ENCODE measurements at places on chromosomes 5 and 9.

GRCh38 chr5:133881576-133882388 lies 86.6 kb downstream of the C5orf15 start:
- no peak for DNase-seq

GRCh38 chr9:97975376-97975775 lies 7.8 kb upstream of the ANP32B start:
- no peak for DNase-seq

DNA sequence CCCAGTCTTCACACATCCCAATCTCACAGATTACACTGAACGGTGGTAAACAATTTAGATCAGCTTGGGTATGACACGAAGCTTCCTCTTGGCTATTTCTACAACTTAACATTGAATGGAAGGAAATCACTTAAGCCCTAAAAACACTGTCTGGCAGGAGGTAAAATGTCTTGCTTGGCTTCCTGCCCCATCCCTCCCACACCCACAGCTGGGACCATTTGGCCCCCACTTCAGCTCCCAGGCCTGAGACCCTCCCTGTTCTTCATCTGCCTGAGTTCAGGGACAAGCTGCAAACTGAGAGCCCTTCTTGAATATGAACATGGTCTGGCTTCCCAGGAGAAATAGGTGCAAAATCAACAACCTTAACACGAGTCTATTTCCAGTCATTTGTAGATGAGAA lies 3.4 kb upstream of the COL15A1 start:
- no peak for DNase-seq

- peak; percentile 91 for DNase-seq
Measured at GRCh38 chr5:157511651-157512644, 51.9 kb downstream of the NIPAL4 start.

GRCh38 chr5:124514956-124515355 lies 231.5 kb downstream of the ZNF608 start:
- no peak for DNase-seq

GRCh38 chr5:125006011-125006685 lies 259.7 kb upstream of the ZNF608 start:
- DNase-seq, result no peak

GRCh38 chr9:113446323-113446740 lies 17.2 kb upstream of the RGS3 start:
- DNase-seq, result peak; percentile 56

GRCh38 chr9:26426551-26427131 lies 466.0 kb downstream of the CAAP1 start:
- no peak for DNase-seq

- peak; percentile 77 for DNase-seq
Measured at GRCh38 chr9:35728041-35728971, 3.7 kb downstream of the TLN1 start.

- no peak for DNase-seq
Measured at GRCh38 chr5:133453831-133454230, 158.5 kb downstream of the FSTL4 start.

DNA sequence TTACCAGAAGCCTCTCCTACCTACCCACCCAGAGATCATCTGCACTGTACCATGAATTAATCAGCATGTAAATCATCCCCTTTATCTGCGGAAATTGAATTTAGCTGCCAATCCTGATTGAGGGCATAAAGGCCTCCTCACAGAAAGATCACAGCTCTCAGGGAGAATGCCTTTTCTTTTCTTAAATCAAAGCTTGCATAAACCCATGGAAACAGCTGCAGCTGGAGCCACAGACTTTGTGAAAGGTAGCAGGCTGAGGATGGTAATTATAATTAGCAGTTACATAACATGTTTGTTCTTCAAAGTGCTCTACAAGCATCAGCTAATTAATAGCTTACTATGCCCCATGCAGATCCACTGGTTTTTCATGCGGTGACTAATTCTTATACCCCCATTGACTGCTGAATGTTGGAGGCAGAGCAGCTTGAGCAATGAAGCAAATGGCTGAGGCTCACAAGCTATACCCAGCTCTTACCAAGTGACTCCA lies 54.6 kb downstream of the SUSD1 start:
- DNase-seq, result no peak

- DNase-seq, result no peak
Measured at GRCh38 chr5:37882636-37883035, 42.8 kb upstream of the GDNF start.

- no peak for DNase-seq
Measured at GRCh38 chr9:70367305-70367930, 47.0 kb downstream of the KLF9 start.

DNA sequence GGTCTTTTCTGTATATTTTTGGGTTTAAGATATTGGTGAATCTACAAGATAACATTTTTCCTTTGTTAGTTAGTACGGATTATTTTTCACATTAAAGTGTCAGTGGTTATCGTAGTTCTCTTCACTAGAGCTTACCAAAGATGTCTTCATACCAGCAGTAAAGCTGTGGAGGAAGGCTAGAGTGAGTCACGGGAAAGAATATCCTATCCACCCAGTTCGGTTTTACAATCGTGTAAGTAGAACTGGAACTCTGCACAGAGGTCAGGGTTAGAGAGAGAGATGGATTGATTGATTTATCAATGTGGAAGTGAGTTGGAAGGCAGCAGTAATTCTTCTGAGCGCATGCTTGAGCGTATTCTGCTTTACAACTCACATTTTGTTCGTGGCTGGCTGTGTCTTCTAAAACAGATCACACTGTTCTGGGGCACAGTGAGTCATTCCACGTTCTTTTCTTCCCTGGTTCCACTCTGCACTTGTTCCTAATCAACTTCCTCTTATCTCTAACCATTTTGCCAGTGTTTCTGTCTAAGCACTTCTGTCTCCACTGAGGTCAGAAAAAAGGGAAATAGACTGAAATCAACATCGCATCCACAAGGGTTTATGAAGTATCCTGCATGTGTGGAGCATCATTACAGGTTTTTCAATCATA lies 86.5 kb upstream of the ARRDC3 start:
- DNase-seq, result peak; percentile 73

- no peak for DNase-seq
Measured at GRCh38 chr9:130480673-130481072, 35.9 kb downstream of the ASS1 start.

DNA sequence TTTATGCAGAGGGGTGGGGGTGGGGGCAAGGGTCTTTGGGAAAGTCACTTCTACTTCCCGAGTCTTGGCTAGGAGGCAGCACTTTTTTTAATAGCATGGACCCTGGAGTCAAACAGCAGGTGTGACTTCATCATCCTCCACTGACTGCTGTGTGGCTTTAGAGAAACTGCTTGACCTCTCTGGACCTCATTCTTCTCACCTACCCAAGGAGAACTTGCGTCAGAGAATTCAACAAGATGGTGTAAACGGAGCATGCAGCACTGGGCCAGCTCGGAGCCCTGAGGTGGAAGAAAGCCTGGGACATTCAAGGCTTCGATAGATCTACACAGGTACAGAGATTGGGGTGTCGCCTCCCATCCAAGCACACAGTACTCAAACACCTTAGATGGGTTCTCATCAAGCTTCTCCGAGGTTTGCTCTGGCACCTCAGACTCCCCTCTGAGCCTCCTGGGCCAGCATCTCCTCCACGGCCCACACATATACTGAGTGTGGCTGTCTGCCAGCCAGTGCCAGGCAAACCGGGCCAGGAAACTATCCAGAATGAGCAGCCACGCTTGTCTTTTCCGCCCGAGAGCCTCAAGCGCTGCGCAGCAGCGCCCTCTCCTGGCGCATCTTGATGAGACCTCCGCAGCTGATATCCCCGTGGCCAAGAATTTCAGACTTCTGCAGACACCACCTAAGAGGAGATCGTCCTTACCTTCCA lies 4.6 kb upstream of the SLC25A48 start:
- peak; percentile 73 for DNase-seq

DNA sequence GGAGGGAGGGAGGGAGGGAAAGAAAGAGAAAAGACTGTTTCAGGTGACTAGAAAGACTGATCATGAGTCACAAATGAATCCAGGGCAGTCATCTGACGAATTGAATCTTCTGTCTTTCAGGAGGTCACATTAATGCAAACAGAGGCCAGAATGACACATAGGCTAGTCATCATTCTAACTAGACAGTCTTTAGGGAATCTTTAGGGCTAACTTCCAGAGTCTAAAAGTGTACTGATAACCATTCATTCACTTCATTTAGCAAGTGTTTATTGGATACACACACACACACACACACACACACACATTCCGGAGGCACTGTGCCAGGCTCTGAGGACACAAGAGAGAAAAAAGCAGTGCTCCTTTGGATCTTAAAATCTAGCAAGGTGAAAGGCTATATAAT lies 156.7 kb downstream of the EBF1 start:
- DNase-seq, result peak; percentile 30

GRCh38 chr5:775961-776861 lies 8.3 kb downstream of the ZDHHC11B start:
- DNase-seq, result no peak

DNA sequence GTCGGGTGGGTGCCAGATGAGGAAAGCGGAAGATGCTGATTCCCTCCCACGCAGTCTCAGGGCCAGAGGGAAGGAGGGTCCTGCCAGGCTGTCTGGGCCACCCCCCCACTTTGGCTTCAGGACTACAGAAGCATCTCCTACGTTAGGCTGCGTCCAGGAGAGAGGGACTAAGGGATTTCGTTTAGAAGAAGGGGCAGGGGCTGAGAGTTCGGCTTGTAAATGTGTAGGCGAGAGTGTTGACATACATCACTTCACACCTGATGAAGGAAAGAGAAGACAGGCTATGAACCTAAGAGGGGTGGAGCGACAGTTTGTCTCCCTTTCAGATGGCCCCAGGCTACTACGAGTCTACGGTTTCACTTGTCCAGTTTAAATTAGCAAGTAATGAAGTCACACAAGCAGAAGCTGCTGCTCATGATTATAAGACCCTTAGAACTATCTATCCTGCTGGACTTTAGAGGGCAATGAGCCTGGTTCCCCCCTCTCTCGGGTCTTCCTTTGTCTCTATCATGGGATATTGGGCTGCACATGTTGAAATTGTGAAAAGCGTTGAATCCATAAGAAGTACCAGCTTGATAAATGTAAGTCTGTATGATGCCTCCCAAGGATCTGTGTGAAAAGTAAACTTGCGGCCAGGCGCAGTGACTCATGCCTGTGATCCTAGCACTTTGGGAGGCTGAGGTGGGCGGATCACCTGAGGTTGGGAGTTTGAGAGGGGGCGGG lies 193.0 kb downstream of the AOPEP start:
- DNase-seq, result no peak

GRCh38 chr5:82570-82969 lies 9.4 kb upstream of the PLEKHG4B start:
- DNase-seq, result no peak

- no peak for DNase-seq
Measured at GRCh38 chr5:119949426-119949999, 320.2 kb downstream of the FAM170A start.

GRCh38 chr5:80784451-80784850 lies 129.7 kb upstream of the DHFR start:
- no peak for DNase-seq
